ENCODE measurements at places on chromosomes 2 and 18.

DNA sequence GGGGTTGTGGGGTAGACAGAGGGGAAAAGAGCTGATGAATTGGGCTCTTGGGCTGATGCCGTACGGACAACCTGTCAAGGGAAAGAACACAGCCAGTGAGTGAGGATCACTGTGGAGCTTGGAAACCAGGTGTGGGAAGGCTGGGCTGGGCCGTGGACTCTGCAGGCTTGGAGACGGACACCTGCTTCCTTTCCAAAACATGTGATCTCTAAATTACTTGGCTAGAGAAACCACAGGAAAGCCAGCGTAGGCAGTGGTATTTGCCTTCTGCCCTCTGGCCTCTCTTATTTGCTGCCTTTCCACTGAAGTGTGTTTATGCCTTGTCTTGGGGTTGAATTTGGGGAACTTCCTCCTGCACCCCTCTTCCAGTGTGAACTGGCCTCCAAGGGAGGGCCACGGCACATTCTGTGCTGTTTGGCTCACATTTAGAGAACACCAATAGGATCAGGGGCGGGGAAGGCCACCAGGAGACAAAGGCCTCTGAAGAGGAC is 267.7 kb downstream of the PRKCE start:
- DNase-seq, result no peak

DNA sequence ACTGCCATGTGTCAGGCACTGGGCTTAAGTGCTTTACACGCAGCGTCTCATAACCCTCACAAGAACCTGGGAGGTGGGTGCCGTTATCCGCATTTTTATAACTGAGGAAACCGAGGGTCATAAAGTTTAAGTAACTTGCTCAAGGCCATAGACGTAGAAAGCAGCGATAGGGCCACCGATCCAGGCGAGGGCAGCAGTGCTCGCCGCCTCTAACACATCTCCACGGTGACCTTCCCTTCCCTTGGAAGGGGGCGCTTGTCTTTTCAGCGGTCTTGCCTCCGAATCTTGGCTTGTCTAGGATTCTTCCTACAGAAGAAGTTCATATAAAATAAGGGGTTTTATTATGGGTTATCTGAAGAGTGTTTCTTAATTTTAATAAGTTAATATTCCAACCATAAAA is 186.6 kb downstream of the GBX2 start:
- DNase-seq, result no peak

- peak; percentile 54 for DNase-seq
Measured at GRCh38 chr2:113842919-113843736, 46.8 kb upstream of the ACTR3 start.

DNA sequence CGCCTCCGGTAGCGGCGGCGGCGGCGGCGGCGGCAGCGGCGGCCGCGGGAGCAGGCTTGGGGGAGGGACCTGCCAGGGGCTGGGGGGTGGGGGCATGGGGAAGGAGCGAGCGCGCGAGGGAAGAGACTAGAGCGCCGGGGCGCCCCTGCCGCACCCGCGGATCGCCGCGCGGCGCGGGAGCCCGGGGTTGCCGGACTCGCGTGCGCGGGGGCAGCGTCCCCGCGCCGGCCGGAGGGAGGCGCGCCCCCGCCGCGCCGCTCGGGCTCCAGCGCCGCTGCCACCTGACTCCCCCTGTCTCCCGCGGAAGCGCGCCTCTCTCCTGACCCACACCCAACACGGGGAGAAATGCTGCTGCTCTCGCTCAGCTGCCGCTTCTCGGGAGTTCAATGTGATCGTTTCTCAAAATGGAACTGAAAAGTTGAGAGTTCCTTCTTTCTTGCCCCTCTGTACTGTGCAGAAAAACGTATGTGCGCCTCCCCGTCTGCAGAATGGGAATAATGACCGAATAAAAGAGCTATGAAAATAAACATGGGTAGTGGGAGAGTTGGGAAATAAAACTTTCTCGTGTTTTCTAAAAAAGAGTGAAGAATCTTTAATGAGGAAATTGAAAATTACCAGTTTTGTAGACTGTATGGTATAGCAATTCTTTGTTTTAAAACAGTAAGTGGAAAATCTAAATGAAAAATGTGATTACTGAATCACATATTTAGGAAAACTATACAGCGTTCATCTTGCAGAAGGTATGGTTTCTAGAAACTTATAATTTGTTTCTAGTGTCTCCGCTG is 455 bp upstream of the TLK1 start:
- peak; percentile 62 for DNase-seq

DNA sequence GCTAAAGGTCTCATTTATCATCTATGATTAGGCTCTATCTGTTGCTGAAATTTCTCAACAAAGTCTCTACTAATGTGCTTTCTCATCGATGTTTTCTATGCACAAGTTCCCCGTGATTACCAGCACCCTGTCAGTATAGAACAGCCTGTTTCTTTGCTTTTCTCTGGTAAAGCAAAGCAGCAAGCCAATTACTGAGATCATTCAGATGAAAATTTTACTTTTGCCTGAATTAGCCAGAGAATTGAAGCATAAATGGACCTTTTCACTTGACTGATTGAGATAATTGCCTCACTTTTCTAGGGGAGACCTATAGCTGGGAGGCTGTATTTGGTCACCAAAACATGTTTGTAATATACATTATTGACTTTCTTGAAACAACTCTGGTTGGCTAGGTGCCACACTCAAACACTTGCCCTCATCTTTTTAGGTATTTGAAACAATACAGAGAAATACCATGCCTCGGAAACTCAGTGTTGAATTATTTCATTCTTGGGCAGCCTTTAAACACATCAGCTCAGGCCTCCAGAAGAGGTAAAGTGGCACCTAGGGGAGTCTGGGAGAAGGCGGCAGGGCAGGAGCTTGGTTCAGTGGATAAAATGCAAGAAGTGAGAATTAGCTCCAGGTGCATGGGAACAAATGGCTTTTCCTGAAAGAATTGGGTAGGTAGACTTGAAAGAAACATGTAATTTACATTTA is 96.2 kb downstream of the GALNT3 start:
- no peak for DNase-seq

- no peak for DNase-seq
Measured at GRCh38 chr2:105573490-105573889, 171.2 kb upstream of the NCK2 start.

DNA sequence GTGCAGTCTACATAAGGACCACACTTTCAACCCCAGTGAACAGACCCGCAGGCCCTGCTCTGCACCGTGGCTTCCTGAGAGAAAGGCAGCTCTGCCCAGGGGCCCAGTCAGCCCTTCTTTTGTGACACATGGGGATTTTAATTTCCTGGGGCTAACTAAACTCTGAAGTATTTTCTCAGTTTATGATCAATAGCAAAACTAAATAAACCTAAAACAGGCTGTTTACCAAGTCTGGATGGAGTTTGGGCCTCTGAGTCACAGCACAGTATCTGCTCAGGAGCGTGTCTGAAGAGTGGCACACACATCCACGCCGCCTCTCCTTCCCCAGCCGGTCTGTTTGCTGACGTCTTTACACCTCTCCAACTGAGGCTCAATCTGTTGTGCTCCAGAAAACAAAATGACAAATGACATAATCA is 72.3 kb downstream of the LDLRAD4 start:
- no peak for DNase-seq

- DNase-seq, result no peak
Measured at GRCh38 chr2:116979916-116980764, 834.4 kb upstream of the DDX18 start.

- no peak for DNase-seq
Measured at GRCh38 chr2:154556146-154556545, 142.3 kb upstream of the KCNJ3 start.

GRCh38 chr2:110804433-110804832 is 72.1 kb downstream of the ACOXL start:
- DNase-seq, result no peak

DNA sequence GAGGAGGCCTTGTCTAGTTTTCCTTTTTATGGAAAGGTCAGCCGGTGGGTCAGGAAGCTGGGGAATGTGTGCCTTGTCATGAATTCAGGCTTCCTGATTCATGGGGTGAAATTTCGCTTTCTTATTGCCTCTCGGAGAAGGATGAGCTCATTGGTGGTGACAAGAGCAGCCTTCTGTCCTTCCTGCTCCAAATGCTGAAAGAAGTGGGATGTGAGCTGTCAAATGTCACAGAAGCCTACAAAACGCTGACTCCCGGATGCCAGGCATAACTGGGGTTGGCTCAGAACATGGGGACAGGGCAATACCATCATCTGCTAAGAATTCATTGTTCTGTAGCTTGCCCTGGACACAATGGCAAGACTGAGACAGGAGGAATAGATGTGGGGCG is 55.8 kb upstream of the FAM136A start:
- peak; percentile 13 for DNase-seq

GRCh38 chr2:222548992-222549391 is 106.9 kb downstream of the FARSB start:
- peak; percentile 27 for DNase-seq

DNA sequence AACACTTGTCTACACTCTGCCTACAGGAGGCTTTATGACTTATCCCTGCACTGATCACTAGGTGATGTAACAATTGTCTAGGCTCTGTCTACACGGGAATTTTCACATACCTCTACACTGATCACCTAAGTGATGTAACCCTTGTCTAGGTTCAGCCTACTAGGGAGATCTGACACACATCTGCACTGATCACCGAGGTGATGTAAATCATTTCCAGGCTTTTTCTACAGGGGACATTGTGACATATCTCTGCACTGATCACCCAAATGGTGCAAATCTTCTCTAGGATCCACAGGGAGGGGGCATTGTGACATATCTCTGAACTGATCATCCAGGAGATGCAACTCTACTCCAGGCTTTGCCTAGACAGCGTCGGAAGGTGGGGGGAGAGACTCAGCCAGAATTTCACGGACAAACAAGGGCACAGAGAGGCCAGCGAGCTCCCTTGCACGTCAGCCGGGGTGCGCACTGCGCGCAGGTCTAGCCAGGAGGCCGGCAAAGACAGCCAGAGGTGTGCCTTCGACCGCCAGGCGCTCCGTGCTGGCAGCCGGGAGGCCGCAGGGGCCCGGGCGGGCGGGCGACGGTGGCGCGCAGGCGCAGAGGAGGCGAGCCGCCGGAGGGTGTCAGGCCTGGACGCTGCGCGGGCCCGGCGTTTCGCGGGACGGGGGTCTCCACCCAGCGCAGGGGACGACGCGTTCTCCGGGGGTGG is 46.9 kb upstream of the USP14 start:
- DNase-seq, result peak; percentile 74

- DNase-seq, result no peak
Measured at GRCh38 chr2:241637795-241638660, 535 bp downstream of the ATG4B start.

All from cardiac muscle cell (in vitro differentiated cells and primary cell).